ENCODE measurements at places on chromosomes 2 and 18. TPM values are rescaled to one million over a fixed set of nuclear protein-coding genes. Genes with fewer than 3 reads are reported as not detected.

The NRP2 gene
- 63.7 TPM for polyA plus RNA-seq

The LBX2 gene
- polyA plus RNA-seq, result 3.1 TPM

The RHBDD1 gene
- 30.4 TPM for polyA plus RNA-seq

The MC2R gene
- not detected for polyA plus RNA-seq

The GEN1 gene
- polyA plus RNA-seq, result 25.4 TPM

The LYPD6 gene
- polyA plus RNA-seq, result 18.8 TPM

The EPC2 gene
- 56.7 TPM for polyA plus RNA-seq

The ANO7 gene
- polyA plus RNA-seq, result 2.5 TPM

The STARD6 gene
- not detected for polyA plus RNA-seq

The SERPINB11 gene
- not detected for polyA plus RNA-seq

The KANSL1L gene
- 78.0 TPM for polyA plus RNA-seq

The GCG gene
- not detected for polyA plus RNA-seq

The SLC4A3 gene
- polyA plus RNA-seq, result 7.9 TPM

The SDC1 gene
- 22.2 TPM for polyA plus RNA-seq

The NYAP2 gene
- polyA plus RNA-seq, result 0.17 TPM

The RAPGEF4 gene
- polyA plus RNA-seq, result 13.4 TPM

The ACADL gene
- polyA plus RNA-seq, result 31.5 TPM

The TMEM200C gene
- 1.4 TPM for polyA plus RNA-seq

DNA sequence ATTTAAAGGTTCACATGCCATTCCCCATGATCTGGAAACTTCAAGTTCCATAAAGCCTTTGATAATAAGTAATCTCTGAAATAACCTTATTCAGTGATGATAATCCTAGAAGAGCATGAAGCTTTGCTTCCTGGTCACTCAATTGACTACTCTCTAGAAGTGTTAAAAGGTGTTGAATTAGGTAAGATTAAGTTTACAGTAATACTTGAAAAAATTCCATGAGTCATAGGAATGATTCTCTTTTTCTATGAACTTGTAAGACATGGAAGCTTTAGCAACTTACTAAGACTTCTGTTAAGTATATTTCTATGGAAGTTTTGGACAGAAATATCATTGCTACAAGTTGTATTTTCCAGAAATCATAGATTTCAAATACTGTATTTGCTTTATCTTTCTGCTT, 100.6 kb downstream of the MYO1B start:
- DNase-seq, result no peak

GRCh38 chr2:133755480-133756300, 187.4 kb upstream of the NCKAP5 start:
- peak; percentile 52 for DNase-seq

DNA sequence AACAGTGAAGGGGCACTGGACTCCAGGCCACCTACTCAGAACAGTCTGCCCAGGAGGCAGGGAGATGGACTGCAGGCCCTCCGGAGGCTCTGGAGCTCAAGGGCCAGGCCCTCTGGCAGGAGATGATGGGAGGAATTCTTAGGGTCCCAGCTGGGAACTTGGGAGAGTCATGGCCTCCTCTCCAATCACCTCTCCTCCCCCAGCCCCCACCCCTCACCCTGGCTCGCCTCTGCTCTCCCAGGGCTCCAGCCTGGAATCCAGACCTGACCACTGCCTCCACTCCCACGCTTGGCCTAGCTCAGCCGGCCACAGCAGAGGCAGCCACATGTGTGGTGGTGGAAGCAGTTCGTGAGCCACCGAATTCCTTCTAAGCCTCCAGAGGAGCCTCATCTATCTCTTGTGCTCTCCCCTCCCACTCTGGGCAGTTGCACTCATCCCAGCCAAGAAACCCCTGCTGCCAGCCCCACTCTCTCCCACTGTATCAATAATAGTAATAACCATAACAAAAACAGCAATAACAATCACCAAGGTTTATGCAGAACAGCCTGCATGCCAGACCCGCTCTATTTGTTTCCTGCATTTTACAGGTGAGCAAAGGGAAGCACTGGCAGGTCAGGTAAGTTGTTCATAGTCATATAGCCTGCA, 67.4 kb downstream of the TNS1 start:
- no peak for DNase-seq

DNA sequence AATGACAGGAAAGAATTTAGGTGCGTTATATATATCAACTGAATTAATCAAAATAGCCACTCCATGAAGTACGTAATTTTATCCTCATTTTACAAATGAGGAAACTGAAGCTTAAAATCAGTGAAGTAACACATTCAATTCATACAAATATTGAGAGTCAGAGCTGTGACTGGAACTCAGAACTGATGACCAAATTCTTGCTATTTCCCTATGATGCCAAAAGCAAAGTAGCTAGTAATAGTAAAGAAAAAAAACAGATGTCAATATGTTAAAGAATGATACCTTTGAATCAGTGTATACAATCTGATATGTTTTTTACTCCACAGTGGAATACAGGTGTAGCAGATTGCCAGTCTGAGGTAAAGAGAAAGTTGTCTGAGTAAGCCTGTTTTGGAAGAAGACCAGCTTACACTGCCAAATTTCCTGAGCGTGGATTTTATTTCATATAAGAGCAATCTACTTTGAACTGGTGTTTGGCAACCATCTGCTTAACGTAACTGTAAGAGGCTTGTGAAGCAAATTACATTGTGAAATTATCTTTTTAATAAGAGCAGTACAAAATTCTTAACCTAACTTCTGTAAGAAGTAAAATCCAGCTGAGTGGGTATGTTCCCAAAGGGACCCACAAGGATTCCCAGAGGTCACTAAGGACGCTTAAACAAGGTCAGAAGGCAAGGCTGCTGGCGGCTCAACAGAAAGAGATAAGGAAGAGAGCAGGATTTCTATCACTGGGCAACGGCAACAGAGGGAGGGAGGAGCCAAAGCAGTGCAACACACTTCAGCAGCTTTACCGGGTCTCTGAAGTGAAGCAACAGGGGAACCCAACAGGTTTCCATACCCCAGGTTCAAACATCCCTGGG, 85.6 kb downstream of the IKZF2 start:
- no peak for DNase-seq

DNA sequence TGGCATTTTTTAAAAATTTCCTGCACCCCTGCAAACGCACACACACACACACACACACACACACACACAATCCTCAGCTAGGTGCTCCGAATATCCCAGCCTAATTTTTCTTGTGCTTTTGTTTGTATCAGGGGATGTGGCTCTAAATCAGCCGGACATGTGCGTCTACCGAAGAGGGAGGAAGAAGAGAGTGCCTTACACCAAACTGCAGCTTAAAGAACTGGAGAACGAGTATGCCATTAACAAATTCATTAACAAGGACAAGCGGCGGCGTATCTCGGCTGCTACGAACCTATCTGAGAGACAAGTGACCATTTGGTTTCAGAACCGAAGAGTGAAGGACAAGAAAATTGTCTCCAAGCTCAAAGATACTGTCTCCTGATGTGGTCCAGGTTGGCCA, 1.8 kb downstream of the HOXD13 start:
- no peak for DNase-seq

- no peak for DNase-seq
These were observed 63.5 kb upstream of the TTN start for GRCh38 chr2:178870703-178871102.

GRCh38 chr18:8507915-8508705, 101.1 kb upstream of the RAB12 start:
- no peak for DNase-seq

DNA sequence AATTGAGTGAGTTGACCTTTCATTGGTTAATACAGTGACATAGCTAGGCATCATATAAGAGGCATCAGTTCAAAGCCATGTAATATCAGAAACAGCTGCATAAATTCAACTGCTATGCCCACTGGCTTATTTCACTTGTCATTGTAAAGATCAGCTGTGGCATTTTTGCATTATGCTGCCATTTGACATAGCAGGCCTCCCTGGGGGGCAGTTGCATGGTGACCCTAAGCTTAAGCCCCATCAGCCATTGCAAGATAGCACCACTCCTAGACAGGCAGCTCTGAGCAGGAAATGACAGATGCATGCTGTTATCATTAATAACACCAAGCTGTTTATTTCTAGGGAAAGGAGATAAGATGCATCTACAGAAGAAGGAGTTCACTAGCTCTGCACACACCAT, 233.4 kb upstream of the CNTNAP5 start:
- DNase-seq, result no peak

- DNase-seq, result no peak
These were observed 65.0 kb upstream of the MMADHC start for GRCh38 chr2:149652526-149652925.

GRCh38 chr2:95354925-95355324, 47.6 kb upstream of the FAHD2A start:
- DNase-seq, result no peak

GRCh38 chr2:166302036-166302435, 73.7 kb downstream of the SCN9A start:
- no peak for DNase-seq

DNA sequence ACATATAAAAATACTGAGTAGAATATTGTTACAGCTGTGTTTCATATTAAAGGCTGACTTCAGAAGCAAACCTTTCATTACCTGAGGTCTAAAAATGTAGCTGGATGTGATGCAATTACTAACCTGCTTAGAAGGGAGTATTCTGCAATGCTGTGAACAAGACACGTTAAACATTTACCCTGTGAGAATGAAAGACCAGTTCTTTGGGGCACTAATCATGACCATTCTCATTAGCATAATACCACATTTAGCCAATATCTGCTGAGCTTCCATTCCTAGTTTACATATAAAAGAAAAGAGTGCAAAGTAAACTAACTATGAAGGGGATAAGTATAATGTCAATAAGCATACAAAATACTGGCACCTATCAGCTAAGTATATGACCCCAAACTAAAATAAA, 784.0 kb upstream of the KLHL29 start:
- no peak for DNase-seq

GRCh38 chr2:235383272-235383843, 110.5 kb upstream of the AGAP1 start:
- no peak for DNase-seq

DNA sequence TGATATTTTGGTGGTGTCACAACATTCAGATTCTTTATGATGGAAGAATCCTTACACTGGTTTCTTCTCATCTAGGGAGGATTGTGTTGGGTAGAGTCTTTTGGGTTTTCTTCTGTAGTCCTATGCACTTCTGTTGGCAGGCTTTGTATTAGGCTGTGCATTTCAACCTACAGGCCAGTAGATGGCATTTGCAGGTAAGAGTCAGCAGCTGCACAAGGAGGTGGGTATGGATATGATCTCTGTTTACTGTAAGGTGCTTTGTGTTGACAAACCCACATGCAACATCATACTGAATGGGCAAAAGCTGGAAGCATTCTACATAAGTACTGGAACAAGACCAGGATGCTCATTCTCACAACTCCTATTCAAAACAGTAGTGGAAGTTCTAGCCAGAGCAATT, 656.8 kb downstream of the METTL4 start:
- no peak for DNase-seq

DNA sequence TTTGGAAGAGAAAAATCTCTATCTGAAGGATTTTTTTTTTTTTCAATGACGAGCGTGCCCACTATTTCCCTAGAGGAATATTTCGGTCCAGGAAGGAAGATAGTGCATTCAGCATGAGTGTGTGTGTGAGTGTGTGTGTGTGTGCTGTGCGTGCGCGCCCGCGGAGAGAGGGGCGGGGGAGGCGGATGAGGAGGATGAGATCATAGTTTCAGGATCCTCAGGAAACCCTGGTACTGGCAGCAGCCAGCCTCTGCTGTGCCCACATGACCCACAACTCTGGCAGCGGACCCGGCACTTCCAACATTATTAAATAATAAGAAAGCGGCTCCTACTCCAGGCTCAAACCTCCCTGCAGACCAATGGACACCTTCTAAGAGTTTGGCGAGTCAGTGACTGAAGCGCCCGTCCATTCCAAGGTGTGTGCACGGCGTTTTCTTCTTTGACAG, 217.0 kb upstream of the DTNA start:
- DNase-seq, result peak; percentile 71

DNA sequence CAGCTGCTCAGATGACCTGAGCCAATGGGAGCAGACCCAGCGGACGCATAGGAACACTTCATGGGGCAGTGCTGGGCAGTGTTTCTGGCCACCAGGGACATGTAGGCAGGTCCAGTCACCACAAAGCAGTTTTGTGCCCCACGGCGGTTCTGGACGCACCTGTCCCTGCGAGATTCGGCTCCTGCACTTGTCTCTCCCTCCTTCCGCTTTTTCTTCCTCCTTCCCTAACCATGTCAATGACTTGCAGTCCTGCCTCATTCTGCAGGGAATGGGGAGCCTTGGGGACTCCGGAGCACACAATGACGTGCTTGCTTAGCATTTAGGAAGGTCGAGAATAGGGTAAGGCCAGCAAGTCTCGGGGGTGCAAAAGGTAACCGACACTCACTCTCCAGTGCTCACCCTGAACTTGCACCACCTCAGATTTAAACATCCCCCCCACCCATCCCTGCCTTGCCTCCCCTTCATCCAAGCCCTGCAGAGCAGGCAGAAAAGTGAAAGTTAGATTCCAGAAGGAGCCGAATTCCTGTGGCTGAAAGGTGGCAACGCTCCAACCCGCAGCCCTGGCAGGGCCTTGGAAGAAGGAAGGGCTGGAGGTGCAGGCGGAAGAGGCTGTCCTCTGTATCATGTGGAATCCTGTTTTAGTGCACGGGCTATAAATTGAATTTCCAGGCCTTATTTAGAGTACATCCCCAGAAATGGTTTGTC, 40.5 kb upstream of the ATG16L1 start:
- peak; percentile 7 for DNase-seq

- no peak for DNase-seq
These were observed 12.4 kb upstream of the TLK1 start for GRCh38 chr2:171173087-171173486.

- no peak for DNase-seq
These were observed 92.6 kb downstream of the VAPA start for GRCh38 chr18:10006311-10006893.

- no peak for DNase-seq
These were observed 586.8 kb downstream of the DSC3 start for GRCh38 chr18:30455741-30456140.

DNA sequence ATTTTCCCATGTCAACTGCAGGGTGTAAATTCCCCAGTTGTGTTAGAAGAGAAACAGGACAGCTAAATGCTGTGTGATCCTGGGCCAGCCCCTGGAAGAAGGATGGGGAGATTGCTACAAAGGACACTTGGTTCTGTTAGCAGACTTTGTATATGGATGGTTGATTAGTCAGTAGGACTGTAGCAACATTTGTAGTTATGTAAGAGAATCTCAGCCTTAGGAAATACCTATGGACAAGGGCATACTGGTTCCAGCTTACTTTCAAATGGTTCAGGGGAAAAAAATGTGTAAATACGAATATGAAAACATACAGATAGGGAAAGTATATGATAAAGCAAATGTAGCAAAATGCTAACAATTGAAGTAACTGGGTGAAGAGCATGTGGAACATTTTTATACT, 47.6 kb downstream of the GNAL start:
- no peak for DNase-seq

- DNase-seq, result no peak
These were observed 302.1 kb downstream of the HRH4 start for GRCh38 chr18:24762511-24762910.

DNA sequence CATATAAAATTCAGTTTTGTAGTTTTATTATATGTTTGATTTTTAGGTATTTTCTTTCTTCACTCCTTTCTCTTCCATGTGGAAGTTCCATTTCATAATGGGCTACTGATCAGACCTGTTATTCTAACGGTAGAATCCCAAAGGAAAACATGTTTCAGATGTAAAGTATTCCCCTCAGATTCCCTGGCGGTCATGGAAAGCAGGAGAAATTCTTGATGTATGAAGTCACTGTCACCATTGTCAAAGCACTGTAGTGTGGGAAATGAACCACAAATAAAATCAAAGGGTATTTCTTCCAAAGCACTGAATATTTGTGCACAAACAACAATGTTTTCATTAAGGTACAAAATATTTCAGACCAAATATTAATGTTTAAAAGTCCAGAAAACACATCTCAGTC, 237.3 kb upstream of the KLHL14 start:
- DNase-seq, result no peak

GRCh38 chr2:142037744-142038143, 93.1 kb downstream of the LRP1B start:
- DNase-seq, result no peak

Data from left kidney (tissue), 8 donors.